ENCODE measurements at places on chromosomes 7 and 10.

- no peak for DNase-seq
These were observed 33.7 kb upstream of the NAMPT start for GRCh38 chr7:106318482-106318881.

GRCh38 chr7:55365205-55365674, at the start of gene LANCL2:
LANCL2 (plus strand) TSS chr7:55365337; CDS start chr7:55366026, 689 bp downstream.
- DNase-seq, result no peak

DNA sequence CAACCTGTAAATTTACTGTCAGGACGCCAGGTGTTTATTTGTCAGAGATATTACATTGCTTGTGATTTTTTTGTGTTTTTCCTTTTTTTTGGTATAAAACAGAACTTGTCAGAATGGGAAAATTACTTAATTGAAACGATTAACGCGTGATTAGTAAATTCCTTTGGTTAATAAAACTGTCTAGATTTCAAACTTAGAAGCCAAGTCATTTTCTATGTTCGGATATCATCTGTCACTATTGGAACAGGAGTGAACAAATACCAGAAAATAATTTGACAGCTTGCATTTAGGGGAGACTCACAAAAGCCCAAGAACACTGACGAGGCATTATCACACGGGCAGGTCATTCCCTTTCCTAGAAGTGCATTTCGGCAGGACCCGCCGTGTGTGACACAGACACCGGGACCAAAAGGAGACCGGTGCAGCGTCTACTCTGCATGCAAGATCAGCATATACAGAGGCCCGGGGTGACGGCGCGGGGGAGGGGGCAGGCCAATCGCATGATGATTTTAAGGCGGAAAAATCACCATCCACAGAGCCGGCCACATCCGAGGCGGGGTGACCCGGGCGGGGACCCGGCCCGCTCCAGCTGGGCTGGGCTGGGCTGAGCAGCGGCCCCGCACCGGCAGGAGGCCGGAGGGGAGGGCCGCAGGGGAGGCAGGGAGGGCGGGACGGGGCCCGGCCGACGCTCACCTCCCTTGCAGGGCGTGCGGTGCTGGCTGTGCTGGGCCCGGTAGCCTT, 841 bp downstream of the GLUD1 start:
- peak; percentile 55 for DNase-seq

GRCh38 chr10:69878038-69878437, 76.3 kb downstream of the COL13A1 start:
- no peak for DNase-seq

Measured in central memory CD4-positive, alpha-beta T cell (primary cell).